ENCODE measurements at places on chromosomes 6 and 20.

DNA sequence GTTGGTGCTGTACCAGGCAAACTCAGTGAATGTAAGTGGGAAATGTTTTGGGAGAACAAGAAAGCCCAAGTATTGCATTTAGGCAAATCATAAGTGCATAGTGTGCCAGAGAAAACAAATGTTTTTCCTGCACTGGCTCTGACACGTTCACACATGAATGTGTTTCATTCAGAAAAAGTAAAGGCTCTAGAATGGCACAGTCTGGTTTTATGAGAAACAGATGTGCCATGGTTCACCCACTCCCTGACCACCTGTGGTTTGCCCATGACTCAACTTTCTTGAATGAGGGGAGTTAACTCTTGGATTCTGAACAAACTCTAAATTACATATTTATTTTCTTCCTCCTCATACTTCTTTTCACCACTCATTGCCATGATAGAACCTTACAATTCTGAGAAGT is 126.9 kb downstream of the KCNQ5 start:
- no peak for DNase-seq

- no peak for DNase-seq
Measured at GRCh38 chr20:20259533-20259932, 108.4 kb upstream of the INSM1 start.

- no peak for DNase-seq
Measured at GRCh38 chr6:14505401-14505800, 387.8 kb downstream of the CD83 start.

- DNase-seq = no peak
Measured at GRCh38 chr6:112036088-112036637, 17.7 kb upstream of the CCN6 start.

DNA sequence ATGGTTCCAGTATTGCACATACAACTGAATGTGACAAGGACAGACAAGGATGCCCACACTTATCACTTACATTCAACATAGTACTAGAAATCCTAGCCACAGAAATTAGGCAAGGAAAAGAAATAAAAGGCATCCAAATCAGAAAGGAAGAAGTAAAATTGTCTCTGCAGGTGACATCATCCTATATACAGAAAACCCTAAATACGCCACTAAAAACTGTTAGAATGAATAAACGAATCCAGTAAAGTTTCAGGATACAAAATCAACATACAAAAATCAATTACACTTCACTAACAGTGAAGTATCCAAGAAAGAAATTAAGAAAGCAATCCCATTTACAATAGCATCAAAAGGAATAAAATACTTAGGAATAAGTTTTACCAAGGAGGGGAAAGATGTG is 66.1 kb downstream of the FAM217A start:
- DNase-seq = no peak

GRCh38 chr6:44931385-44931784 is 396.7 kb upstream of the RUNX2 start:
- DNase-seq = no peak

- no peak for DNase-seq
Measured at GRCh38 chr20:10741060-10741459, 67.3 kb upstream of the JAG1 start.

DNA sequence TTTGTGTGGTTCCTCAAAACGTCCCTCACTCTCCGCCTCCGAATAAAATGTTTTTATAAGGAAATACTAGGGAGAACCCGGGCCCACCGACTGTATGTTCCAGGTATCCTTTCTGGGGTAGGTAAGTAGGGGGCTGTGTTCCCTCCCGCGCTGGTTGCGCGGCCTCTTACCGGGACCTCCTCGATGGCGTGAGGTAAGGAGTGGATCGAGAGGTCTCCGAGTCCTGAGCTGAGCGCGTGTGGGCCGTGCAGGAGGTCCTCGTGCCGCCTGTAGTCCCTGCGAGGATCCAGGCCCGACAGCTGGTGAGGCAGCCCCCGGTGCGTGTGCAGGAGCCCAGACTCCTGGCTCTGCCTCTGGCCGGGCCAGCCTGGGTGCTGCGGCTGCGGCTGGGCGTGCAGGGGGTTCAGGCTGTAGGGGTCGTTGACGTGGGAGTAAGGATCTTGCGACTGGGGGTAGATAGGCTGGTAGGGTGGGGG is 5.1 kb downstream of the TFAP2A start:
- DNase-seq = no peak

Data from stimulated activated CD4-positive, alpha-beta T cell treated with anti-CD3 and anti-CD28 coated beads, Interleukin-1b, Interleukin-23, amount 100 ng/mL, for 1 hour (primary cell).